ENCODE measurements at places on chromosomes 6 and 20.

- no peak for DNase-seq
Observed at GRCh38 chr6:5517796-5518195, 256.5 kb downstream of the FARS2 start.

DNA sequence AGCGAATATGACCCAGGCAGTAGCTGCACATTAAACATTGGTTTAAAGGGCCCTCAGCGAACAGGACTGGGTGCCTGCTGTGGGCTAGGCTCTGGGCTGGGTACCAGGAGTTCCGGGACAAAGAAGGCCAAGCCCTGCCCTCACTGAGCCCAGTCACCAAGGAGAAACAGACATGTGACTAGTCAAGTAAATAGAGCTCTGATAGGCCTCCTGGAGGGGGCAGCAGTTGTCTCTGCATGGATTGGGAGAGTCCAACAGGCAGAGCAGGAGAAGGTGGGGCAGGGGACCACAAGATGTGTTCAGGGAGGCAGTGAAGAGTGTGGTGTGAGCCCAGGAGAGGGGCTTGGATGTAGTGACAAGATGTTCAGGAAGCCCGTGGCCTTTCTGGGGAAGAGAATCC, 3.1 kb downstream of the HM13 start:
- no peak for DNase-seq

DNA sequence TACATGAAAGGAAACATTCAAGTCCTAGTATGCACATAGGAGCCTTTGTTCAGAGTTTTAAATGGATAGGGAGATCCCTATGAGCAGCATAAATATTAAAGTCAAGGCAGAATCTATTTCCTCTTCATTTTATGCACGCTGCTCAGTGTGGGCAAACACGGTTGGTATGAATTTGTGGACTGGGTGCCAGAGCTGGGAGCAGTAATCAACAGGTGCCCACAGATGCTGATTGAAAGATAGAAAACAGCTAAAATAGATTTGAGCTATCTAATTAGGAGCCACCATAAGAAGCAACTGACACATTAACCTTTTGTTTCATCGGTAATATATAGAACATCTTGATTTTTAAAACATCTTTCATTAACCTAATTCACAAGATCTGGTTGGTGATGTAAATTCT, 175.5 kb downstream of the EYS start:
- no peak for DNase-seq

DNA sequence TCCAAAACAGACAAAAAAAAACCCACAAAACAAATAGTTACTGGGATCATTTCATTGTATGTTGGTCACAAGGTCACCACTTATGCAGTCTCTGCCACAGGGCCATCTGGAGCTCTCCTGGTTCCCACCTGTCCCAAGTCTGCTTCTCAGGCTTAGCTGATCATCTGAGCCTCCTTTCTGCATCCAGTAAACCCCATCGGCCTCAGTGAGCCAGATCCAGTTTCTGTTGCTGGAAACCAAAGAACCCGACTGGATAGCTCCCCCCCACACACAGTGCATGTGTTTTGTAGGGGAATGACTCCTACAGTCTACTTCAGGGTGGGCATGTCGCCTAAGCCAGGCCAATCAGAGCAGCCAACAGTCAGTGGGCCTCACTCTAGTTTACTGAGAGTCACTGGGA, 233.3 kb downstream of the PREX1 start:
- DNase-seq = no peak

DNA sequence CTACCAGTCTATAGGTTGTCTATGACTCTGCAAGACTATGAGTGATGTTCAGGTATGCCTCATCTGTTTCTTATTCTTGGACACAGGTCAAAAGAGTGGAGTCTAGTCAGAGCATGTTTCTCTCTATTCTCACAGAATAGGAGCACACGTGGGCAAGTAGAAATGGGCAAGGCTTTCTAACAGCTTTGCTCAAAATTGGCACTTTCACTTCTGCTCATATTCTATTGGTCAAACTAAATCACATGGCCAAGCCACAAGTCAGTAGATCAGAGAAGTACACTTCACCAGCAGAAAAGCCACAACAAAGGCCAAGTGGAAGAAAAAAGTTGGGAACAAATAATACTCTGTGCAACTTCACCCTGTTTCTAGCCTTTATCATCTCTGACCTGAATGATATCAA, 354.5 kb upstream of the SYNCRIP start:
- no peak for DNase-seq

DNA sequence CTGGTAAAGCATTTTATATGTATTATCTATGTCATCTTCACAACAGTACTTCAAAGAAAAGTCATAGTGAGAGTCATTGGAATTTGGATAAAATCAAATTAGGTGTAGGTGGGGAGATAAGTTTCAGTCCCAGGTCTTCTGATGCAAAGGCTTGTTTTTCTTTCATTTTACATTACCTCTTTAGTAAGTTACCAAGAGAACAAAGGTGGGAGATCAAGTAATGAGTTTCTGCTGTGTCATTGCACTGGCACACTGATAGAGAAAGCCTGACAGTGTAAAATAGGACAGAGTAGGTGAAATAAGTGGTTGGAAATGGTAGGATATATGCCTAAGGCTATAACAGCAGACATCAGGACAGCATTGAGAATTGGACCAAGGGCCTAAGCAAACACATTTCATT, 250.4 kb downstream of the NKAIN2 start:
- no peak for DNase-seq

DNA sequence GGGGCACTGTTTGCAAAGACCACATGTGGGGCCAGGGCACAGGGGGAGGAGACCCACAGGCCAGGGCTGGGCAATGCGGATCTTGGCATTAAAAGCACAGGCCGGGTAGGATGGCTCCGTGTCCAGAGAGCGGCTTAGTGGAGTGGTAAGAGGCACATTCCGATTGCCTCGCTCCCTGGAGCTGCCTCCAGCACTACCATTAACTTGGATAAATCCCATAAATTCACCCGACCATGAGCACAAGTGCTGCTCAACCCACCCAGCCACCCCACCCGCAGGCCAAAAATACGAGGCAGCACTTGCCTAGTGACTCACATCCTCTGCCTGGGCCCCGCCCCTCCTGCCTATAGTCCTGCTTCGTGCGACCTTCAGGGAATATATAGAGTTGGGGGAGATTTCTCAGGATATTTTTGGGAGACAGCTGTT, 67.5 kb upstream of the QKI start:
- no peak for DNase-seq

DNA sequence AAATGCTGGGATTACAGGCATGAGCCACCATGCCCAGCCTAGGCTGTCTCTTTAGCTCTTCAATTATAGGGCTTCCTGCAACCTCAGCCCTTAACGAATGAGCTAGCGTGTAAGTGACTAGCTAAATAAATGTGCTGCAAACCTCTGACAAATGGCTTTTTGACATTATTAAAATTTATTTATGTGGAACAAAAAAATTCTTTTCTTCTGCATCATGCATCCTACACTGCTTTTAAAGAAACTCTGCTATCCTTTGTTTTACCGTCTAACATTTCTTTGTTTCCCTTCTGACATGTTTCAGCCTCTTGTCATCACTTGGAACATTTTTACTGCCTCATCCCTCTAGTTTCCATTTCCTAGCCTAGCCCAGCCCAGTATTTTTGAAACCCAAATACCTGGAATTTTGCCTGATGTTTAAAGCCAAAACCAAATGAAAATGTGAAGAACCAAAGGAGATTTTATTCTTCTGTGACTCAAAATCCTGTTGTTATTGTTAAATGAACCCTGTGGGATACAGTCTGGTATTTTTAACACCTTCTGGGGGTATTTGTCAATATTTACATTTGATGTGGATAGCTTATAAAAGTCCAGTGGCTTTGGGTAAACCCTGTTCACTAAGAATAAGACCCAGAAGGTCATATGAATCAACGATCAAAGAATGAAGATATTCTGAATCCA, 9.5 kb downstream of the NT5E start:
- DNase-seq = no peak

DNA sequence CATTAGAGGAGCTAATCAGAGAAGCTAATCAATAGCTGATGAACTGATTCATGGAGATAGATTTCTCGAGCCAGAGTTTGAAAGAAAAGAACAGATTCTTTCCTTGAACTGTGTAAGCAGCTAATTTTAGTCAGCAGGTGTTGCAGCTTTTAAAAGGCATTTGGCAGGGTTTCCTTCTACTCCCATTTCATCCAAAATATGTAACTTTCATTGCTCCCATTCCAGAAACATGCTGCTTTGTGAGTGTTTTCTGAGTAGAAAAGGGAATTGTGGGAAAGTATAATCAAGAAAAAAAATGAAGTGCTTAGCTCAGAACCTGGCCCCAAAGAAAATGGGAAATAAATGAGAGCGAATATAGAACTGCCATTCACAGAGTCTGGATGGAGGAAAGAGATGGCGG, 20.8 kb downstream of the SLC35F1 start:
- DNase-seq = no peak

DNA sequence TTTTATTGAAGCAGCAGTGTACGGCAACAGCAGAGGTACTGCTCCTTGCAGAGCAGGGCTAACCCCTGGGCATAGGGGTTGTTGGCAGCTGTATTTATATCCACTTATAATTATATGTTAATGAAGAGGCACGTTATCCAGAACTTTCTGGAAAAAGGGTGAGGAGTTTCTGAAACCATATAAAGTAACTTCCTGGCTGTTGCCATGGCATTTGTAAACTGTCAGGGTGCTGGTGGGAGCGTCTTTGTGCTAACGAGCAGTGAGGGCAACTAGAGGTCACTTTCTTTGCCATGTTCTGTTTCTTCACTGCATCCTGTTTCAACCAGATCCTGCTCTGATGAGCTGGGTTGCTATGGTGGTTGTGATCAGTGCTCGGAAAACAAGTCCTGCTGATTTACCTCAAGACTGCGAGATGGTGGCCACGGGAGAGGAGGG, 11.1 kb upstream of the ARFGEF2 start:
- no peak for DNase-seq

GRCh38 chr20:21555470-21556120, 41.7 kb upstream of the NKX2-2 start:
- no peak for DNase-seq

DNA sequence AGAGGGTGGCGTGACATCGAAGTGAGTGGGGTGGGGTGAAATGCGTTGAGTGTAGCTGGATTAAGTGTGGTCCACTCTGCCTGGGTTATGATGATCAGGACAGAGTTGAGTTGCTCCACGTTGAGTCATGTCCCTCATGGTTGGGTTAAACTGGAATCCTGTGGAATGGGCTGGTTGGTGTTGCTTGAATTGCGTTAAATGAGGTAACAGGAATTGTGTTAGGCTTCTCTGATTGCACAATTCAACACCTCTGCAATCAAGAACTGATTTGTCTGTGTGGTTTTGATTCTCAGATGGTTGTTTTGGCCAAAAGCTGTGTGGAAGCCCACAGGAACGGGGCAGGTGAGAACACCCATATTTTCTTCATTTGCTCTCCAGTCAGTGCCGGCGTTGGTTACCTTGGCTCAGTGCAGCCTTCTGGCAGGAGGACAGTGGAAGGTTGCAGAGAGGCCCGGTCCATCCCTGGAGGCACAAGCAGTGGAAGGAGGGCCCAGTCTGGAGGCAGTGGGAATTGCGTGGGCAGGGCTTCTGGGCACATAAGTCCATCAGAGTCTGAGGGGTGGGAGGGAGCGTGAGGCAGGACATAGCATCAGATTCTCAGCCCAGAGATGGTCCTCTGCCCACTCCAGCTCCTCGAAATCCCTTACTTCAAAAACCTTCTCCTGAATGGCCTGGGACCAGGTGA, 11.6 kb downstream of the NOTCH4 start:
- DNase-seq = no peak

DNA sequence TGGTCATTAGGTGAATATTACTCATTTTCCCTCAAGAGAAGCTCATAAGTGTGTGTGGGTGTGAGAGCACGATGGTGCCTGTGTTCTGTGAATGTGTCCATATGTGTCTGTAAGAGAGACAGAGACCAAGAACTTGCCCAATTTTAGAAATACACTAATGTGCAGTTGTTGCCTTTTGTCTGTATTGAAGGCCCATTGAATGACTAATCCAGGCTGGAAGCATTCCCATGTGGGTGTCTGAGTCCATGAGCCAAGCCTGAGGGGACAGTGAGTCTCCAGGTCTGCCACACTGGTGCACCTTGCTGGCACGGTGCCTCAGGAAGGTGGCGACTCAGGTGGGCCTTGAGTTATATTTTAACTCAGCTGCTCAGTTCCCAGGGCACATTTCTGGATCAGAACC, 25.5 kb upstream of the ASXL1 start:
- DNase-seq = no peak

DNA sequence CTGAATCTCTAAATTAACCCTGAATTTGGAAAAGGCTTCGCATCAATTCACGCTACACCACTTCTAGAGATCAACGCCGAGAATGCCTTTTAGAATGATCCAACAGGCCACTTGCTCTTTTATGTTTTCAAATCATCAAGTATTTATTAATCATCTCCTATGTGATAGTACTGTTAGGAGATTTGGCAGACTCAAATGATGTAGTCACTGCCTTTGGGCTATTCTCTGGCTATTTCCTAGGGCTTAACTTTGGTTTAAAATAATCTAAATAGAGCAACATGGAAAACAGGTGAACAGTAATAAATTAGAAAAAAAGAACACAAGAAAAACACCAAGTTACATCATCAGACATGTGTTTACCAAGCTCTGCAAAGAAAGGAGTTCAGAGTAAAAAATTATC, 140.3 kb downstream of the TENT5A start:
- DNase-seq = no peak

- DNase-seq = no peak
Observed at GRCh38 chr20:889932-890463, 26.1 kb downstream of the ANGPT4 start.

- no peak for DNase-seq
Observed at GRCh38 chr6:168834042-168834587, 393.1 kb downstream of the SMOC2 start.

DNA sequence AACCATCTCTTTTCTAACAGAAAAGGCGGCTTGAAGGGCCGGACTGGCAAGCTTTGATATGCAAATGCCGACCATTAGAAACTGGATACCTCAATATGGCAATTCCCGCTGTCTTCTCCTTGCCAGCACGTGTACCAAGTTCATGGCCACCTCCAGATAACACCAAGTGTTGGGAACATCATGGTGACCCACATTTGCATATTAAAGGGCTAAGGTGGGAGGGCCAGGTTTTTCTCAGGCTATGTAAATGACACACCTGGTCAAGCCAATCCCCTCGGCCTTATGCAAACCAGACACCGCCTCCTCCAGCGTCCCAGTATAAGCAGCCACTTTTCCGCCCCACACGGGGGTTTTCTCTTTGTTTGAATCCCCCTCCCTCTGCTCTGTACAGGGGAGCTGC, 110.7 kb downstream of the DACT2 start:
- no peak for DNase-seq

DNA sequence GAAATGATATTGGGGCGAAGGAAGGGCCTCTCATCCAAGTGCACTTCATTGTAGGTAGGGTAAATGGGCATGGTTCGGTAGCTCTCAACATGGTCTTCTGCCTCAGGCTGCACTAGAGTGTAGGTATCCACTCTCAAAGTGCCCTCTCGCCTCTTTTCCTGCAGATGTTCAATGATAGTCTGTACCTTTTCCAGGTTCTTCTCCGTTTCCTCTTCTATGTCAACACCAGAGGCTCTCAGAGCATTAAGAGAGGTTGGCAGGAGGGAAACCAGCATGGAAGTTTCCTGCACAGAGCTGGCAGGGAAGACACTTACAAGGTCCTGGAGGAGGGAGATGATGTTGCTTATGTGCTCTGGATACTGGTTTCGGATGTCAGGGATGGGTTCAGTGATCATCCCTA, 7.1 kb downstream of the ZNFX1 start:
- no peak for DNase-seq

Data from NCI-H1105 treated with DMSO at 0.1 percent for 48 hours (cell line).